ENCODE measurements at places on chromosomes 4 and X. TPM values are rescaled to one million over a fixed set of nuclear protein-coding genes. Genes with fewer than 3 reads are reported as not detected.

- no peaks in the 10 kb centered on the region for H3K4me1 ChIP-seq
- H3K4me3 ChIP-seq = no peak overlapping the region
- no peaks in the 10 kb centered on the region for H3K36me3 ChIP-seq
- DNase-seq = no peak
Measured at GRCh38 chr4:183158062-183158461, 59.0 kb downstream of the WWC2 start.

DNA sequence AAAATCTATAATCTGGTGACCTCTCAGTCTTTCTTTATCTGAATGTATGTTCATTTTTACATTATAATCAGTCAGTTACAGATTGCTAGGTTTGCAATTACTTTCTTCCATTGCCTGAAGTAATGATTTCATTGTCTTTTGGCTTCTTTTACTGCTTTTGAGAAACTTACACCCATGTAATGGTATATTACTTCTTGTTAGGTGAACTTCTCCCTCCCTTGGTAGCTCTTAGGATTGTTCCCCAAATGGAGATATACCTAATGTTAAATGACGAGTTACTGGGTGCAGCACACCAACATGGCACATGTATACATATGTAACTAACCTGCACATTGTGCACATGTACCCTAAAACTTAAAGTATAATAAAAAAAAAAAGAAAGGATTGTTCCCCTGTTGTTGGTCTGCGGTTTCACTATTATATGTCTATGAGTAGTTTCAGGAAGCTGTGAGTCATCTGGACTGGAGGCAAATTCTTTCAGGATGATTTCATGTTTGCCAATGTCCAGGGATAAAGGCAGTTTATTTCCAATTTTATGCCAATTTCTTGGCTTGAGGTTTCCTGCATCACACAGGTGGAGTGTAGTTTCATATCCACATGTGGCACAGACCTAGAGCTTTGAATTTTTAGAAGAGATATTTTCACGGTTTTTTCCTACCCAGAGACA is 21.8 kb downstream of the SPANXC start:
- no peak for DNase-seq
- no peaks in the 10 kb centered on the region for H3K36me3 ChIP-seq
- H3K27me3 ChIP-seq = no peaks in the 10 kb centered on the region
- no peaks in the 10 kb centered on the region for H3K4me1 ChIP-seq

- no peak overlapping the region for H3K4me3 ChIP-seq
- no peak overlapping the region for H3K27ac ChIP-seq
- no peaks in the 10 kb centered on the region for H3K4me1 ChIP-seq
- no peaks in the 10 kb centered on the region for H3K27me3 ChIP-seq
- no peaks in the 10 kb centered on the region for H3K36me3 ChIP-seq
- no peak for DNase-seq
Measured at GRCh38 chrX:104482757-104483156, 83.2 kb upstream of the IL1RAPL2 start.

Gene USP26
- not detected for polyA plus RNA-seq

DNA sequence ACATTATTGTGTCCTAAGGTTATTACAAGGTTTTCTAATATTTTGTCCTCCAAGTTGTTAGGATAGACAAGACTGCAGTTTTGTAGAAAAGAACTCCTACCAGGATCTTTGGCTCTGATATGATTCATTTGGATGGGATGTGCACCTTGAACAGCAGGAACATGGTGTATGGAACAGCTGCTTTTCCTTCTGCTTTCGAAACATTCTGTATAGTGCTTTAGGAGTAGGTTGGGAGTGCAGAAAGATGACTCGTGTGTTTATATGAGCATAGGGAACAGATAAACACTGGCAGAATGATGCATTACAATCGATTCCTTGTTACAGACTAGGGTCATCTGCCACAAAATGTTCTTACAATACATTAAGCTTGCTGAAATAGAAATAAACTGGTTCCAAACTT is 790.1 kb downstream of the DMD start:
- no peak overlapping the region for H3K27ac ChIP-seq
- H3K4me1 ChIP-seq = no peaks in the 10 kb centered on the region
- no peak for DNase-seq
- H3K36me3 ChIP-seq = no peaks in the 10 kb centered on the region
- no peaks in the 10 kb centered on the region for H3K27me3 ChIP-seq
- H3K4me3 ChIP-seq = no peak overlapping the region

Gene GIMD1
- polyA plus RNA-seq = not detected

DNA sequence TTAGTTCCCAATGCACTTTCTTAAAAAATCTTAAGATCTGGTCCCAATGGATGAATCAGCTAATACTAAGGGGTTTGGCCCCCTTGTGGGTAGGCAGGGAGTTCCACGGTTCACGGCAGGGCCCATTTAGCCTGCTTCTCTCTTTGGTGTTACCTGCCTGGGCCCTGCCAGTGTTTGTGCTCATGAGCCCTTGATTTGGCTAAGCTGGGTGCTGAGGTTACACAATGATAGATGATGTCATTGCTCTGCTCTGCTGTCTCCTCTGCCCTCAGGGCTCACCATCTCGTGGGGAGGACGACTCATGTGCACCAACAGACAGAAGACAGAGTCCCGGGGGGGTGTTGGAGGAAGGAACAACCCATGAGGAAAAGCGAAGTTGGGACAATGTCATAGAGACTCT is 24.4 kb downstream of the RTL5 start:
- no peaks in the 10 kb centered on the region for H3K36me3 ChIP-seq
- DNase-seq = no peak
- H3K27me3 ChIP-seq = no peaks in the 10 kb centered on the region
- H3K27ac ChIP-seq = no peak overlapping the region

DNA sequence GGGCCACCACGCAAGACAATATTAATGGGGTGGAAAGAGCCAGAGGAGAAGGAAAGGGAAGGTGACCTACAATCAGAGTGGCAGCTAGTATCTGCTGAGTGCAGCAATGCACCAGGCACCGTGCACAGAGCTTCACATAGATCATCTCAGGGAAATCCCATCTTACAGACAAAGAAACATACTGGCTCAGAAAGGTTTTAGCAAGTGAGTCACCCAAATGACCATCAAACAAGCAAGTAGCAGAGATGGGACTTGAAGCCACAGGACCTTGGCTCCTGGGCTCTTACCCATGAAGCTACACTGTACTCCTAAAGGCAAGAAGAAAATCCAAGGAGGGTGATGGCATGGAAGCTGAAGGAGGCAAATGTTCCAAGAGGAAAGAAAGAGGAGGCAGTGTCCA is 6.8 kb downstream of the ANXA5 start:
- H3K27ac ChIP-seq = no peak overlapping the region
- no peak for DNase-seq
- no peaks in the 10 kb centered on the region for H3K27me3 ChIP-seq
- no peak overlapping the region for H3K4me3 ChIP-seq

Gene LONRF3
- 3.8 TPM for polyA plus RNA-seq

Gene PDZD4
- polyA plus RNA-seq = 0.53 TPM

DNA sequence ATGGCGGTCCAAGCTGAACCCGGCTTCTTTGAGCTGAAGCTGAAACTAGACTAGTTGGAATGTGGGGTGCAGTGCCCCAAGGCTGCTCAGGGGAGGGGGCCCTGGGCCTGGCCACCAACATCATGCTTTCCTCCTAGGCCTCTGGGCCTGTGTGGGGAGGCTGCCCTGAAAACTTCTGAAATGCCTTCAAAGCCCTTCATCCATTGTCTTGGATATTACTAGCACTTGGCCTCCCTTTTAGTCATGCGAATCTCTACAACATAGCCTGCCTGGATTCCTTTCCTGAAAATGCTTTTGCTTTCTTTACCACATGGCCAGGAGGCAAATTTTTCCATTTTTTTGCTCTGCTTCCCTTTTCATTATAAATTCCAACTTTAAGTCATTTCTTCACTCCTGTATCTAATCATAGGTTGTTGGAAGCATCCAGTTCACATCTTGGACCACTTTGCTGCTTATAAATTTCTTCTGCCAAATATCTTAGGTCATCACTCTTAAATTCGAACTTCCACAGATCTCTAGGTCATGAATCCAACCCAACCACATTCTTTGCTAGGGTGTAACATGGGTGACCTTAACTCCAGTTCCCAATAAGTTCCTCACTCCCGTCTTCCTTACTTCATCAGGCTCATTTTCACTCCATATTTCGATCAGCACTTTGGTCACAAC is 103.4 kb downstream of the DDIT4L start:
- no peaks in the 10 kb centered on the region for H3K36me3 ChIP-seq
- H3K4me1 ChIP-seq = no peaks in the 10 kb centered on the region
- H3K27ac ChIP-seq = no peak overlapping the region
- no peak overlapping the region for H3K4me3 ChIP-seq
- DNase-seq = no peak
- no peaks in the 10 kb centered on the region for H3K27me3 ChIP-seq

Gene CENPVL2
- not detected for polyA plus RNA-seq

Gene MGARP
- not detected for polyA plus RNA-seq

DNA sequence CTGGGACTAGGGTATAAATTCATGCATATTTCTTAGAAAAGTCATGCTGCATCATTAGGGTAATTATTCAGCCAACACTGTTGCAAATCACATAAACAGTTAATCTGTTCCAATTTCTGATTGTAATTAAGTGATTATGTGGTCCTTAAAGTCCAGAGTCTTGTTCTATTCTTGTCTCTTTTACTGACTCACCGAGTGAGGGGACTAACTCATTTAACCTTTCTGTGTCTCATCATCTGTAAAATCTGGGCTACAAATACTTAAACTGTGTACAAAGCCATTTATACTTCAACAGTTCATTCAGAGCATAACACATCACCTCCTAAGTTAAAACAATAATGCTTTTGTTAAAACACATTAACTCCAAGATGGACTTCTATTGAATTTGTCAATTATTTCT is 65.4 kb upstream of the KLHL13 start:
- no peaks in the 10 kb centered on the region for H3K36me3 ChIP-seq
- no peaks in the 10 kb centered on the region for H3K27me3 ChIP-seq
- no peak overlapping the region for H3K27ac ChIP-seq
- H3K4me3 ChIP-seq = no peak overlapping the region
- no peak for DNase-seq

DNA sequence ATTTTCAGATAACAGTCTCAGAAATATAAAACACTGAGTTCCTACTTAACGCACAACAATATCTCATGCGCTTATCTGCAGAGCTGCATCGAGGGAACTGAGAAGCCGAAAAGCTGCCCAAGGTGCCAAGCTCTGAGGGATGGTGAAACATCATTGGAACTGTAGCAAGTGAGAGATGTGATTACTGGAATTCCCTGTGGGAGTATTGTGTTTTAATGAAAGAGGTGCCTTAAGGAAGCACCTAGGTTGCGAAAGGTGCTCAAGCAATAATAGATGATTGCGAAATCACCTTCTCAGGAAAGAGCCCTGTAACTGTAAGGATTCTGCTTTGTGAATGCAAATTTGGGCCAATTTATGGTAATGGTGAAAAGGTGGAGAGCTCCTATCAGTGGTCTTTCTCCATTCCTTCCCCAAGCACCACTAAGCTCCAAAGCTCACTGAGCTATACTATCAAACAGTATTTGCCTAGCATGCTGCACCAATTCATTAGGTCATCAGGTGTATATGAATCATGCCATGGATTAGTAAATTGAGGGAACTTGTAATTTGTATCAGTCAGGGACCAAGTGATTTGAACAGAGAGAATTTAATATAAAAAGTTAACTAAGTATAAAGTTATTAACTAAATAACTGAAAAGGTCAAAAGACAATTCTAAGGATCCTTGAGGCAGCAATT is 59.0 kb upstream of the ATP8A1 start:
- no peak for DNase-seq
- H3K36me3 ChIP-seq = no peaks in the 10 kb centered on the region
- H3K27me3 ChIP-seq = no peaks in the 10 kb centered on the region
- no peaks in the 10 kb centered on the region for H3K4me1 ChIP-seq
- no peak overlapping the region for H3K4me3 ChIP-seq

Gene SPARCL1
- not detected for polyA plus RNA-seq

DNA sequence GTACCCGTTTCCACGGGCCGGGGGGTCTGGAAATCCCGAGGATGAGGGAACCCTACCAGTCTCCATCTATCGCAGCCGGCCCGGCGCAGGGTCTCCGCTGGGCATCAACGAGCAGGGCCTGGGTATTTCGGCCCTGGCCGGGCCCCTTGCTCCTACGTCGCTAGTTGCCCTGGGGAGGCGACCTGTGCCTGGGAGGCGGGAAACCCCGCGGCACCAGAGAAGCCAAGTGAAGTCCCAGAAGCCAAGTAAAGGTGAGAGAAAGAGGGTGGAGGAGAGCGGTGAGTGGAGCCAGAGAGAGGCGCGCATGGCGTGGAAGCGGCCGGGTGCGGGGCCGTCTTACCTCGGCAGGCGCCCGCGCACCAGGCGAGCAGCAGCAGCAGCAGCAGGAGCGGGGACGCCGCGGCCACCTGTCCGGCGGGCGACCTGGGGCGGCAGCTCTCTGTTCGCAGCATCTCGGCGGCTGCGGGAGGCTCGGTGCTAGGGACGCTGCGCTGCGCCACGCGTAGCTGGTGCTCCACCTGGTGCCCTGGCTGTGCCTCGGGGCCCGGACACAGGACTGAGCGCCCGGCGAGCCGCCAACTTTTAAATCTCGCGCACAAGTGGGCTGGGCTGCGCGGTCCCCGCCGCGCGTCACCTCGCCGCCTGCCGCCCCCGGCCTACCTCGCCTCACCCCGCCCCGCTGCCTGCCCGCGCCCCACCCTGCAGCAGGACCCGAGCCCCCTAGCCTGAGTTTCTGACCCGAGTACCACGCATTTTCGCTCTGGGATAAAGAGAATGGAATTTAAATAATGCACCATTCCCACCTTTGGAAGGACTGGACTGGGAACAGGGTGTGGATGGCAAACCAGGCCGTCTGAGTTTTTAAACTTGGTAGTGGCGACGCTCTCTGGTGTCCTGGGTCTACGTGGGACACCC is at the start of gene NMU:
Gene NMU, minus strand, starts transcription at position 558 of the 915 bp plus-strand sequence. Its CDS starts 106 bp downstream, at position 452.
- H3K36me3 ChIP-seq = no peaks in the 10 kb centered on the region
- H3K4me3 ChIP-seq = no peak within 1 kb of the TSS
- H3K27ac ChIP-seq = no peak within 1 kb of the TSS
- DNase-seq = no peak
- H3K27me3 ChIP-seq = peaks cover 5% of the 10 kb centered on the region
- H3K4me1 ChIP-seq = no peaks in the 10 kb centered on the region

Gene STK32B
- polyA plus RNA-seq = not detected

Gene OPHN1
- not detected for polyA plus RNA-seq

DNA sequence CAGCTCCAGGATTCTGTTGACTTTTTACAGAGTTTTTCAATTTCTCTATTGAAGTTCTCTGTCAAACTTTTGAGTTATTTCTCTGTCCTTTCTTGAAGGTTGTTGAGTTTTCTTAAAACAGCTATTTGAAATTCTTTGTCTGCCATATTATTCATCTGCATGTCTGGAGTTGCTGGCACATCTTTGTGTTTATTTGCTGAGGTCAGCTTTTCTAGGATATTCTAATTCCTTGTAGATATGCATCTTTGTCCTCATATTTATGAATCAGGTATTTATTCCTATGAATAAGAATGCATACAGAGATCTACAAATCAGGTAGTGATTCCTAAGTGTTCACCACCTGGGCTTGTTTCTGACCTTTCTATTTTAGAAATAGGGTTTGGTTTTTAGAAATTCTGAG is 546.4 kb downstream of the RAPGEF2 start:
- H3K27me3 ChIP-seq = no peaks in the 10 kb centered on the region
- no peak for DNase-seq
- H3K27ac ChIP-seq = no peak overlapping the region
- H3K4me3 ChIP-seq = no peak overlapping the region

Gene BEX1
- polyA plus RNA-seq = 0.49 TPM

Gene SLC6A14
- not detected for polyA plus RNA-seq

Gene TMA16
- 13.4 TPM for polyA plus RNA-seq

All from naive thymus-derived CD4-positive, alpha-beta T cell (primary cell).